ENCODE measurements at places on chromosomes 2 and 18.

- peak; percentile 91 for DNase-seq
Measured at GRCh38 chr2:177245010-177245422, 19.5 kb downstream of the NFE2L2 start.

- DNase-seq = no peak
Measured at GRCh38 chr2:8367833-8368232, 314.0 kb upstream of the ID2 start.

- peak; percentile 70 for DNase-seq
Measured at GRCh38 chr18:74013955-74014354, 133.7 kb downstream of the FBXO15 start.

DNA sequence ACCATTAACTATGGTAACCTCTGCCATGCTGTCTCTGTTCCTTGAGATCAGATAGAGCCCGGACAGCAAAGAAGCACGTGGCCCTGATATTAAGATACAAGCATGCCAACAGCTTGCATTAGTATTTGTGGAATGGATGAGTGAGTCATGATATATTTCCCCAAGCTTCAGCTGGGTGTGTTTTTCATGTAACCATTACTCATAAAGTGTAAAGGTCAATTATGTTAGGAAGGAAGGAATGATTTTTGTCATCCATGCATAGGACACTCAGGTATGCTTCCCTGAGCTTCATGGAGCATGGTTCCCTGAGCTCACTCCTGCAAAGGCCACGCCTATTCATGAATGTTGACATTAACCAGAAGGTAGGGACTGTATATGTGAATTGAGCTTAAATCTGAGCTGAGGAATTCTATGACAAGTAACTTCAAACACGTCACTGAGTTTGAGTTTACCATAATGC lies 74.6 kb downstream of the ARL4C start:
- peak; percentile 92 for DNase-seq

GRCh38 chr2:43507137-43507536 lies 88.7 kb downstream of the THADA start:
- DNase-seq = no peak

DNA sequence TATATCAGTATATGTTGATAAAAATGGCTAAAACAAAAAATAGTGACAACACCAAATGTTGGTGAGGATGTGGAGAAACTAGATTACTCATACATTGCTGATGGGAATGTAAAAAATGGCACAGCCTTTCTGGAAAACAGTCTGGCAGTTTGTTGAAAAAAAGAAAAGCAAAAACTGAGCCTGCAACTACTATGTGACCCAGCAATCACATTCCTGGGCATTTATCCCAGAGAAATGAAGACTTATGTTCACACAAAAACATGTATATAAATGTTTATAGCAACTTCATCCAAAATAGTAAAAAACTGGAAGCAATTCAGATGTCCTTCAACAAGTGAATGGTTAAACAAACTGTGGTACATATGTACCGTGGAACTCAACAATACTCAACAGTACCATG lies 7.5 kb upstream of the KDSR start:
- peak; percentile 40 for DNase-seq

GRCh38 chr2:20148923-20149702 lies 75.8 kb downstream of the SDC1 start:
- peak; percentile 96 for DNase-seq

- DNase-seq = no peak
Measured at GRCh38 chr2:348361-348916, 60.5 kb upstream of the ALKAL2 start.

- no peak for DNase-seq
Measured at GRCh38 chr2:118696786-118697465, 150.5 kb downstream of the EN1 start.

DNA sequence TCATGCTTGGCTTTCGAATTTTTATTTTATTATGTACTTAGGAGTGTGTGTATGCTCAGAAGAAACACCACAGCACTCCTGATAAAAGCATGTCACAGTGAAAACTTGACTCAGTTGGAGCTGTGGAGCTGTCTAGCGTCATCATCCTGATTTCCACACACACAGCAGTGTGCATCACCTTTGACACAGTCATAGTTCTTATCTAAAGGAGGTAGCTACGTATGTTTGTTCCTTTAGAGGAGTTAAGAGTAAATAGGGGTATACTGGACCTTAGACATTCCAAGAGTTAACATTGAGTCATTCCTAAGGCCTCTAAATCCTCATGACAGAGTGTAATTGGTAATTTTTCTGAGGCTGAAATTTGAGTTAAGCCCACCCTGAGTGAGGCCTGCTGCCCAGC lies 96.9 kb downstream of the PHLPP1 start:
- no peak for DNase-seq

DNA sequence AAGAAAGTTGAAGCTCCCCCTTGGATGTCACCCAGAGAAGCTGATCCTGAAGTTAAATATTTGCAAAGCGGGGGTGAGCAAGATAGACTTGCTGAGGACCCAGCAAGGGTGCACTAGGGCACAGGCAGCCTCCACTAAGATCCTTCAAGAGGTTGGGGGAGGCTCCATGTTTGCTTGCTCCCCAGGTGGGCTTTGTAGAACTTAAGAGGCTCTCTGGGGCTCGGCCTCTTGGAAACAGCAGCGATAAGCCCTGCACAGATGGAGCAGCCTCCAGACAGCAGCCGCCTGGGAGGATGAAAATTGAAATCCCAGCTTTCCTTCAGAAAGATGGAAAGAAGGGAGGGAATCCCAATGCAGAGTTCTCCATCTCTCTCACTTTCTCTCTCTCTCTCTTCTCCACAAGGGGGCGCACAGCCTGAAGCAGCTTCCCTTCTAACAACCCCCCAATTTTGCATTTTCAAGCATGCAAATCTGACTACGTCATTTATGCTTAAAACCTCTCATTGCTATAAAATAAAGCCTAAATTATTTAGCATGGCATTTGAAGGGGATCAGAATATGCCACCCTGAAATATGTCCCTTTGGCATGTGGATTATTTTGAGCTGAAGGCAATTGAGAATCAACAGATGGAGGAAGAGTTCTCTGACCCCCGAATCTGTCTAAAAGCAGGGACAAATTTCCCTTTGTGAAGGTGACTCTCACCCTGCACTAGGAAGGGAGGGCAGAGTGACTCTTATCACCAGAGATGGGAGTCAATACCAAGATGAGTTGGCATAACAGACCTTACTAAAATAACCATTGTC lies 185.7 kb upstream of the KLHL29 start:
- peak; percentile 30 for DNase-seq

Measured in AG10803 (cell line).